ENCODE measurements at places on chromosomes 11 and 22.

GRCh38 chr22:44403166-44403565 is 90.4 kb upstream of the SHISAL1 start:
- no peak for DNase-seq

- DNase-seq, result no peak
Observed at GRCh38 chr11:45210846-45211245, 64.4 kb downstream of the PRDM11 start.

DNA sequence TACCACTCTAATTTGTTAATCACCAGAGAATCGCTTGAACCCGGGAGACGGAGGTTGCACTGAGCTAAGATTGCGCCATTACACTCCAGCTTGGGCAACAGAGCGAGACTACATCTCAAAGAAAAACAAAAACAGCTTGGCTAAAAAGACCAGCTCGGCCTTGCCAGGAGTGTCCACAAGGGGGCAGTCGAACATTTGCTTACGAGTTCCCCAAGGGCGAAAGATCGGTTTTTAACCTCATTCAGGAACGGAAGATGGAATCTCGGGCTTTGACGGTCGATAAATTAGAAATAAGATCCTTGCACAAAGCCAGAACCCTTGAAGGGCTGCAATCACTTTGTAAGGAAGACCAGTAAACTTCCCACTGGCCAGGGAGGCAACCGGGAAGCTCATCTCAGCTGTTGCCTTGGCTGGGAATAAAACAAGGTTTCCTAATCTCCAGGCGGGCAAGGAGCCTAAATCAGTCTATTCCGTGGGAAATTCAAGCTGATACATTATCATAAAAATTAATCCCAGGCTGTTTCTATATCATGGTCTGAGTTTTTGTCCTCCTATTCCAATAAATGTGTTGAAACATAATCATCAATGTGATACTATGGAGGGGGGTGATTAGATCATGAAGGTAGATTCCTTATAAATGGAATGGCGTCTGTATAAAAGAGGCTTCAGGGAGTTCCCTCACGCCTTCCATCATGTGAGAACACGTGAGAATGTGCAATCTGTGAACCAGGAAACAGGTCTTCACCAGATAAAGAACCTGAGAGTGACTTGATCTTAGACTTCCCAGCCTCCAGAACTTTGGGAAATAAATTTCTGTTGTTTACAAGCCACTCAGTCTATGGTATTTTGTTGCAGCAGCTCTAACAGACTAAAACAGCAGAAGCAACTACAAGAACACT is 14.9 kb upstream of the SLC29A2 start:
- DNase-seq, result peak; percentile 53

- DNase-seq, result no peak
Observed at GRCh38 chr11:43835104-43835503, 45.5 kb upstream of the ALKBH3 start.

DNA sequence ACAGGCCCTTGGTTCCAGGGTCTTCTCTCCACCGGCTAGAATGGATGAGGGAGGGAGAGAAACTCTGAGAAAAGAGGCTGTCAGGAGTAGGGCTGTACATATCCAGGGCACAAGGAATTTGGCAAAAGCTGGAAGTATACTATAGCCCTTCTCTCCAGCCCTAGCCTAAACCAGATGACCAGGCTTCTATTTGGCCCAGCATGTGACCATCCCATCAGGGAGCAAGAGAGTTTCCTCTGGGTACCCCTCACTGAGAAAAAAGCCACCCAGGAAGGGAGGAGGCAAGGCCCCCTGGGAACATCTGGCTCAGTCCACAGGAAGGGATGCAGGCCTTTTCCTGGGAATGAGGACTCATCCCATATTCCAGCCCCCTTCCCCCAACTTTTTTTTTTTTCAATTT is 8.3 kb downstream of the CD44 start:
- DNase-seq, result no peak
